Body of pancreas (tissue), 4 donors: ENCODE measurements at places on chromosomes 5 and 9.

- no peak for DNase-seq
Measured at GRCh38 chr5:89282554-89283510, 399.8 kb upstream of the MEF2C start.

DNA sequence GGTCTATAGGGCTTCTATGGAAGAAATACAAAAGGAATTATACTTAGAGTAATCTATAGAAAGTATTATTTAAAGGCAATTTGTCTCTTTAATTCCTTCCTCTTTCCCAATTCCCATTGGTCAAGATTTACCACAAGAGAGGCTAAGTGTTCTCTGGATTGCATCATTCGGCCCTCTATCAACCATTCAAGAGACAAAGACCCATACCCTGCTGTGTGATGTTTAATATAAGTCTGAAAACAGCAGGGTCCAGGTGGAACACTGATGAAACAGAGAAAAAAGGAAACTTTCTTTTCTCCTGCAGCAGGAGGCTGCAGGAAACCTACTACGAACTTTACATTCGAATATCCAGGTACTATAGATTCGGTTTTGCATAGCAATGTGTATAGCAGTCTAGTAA lies 323.4 kb downstream of the CHSY3 start:
- no peak for DNase-seq

- no peak for DNase-seq
Measured at GRCh38 chr5:148831590-148832565, 5.5 kb downstream of the ADRB2 start.

GRCh38 chr9:133075925-133076630 lies 14.3 kb downstream of the CEL start:
- no peak for DNase-seq

DNA sequence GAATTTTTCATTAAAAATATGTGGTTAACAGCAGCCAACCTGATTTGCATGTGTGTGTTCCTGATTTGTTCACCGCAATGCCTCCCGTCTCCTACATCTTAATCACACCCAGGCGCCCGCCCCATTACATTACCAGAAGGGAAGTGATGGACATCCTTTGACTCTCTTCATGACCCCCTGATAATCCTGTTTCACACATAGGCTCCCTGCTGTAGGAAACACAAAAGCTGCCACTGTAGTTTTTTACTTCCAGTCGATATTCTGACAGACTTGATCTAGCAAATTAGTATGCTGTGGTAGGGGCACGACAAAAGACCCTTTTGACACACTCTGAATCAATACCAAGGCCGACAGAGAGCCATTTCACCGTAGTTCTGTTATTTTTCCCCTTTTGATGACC lies 287.8 kb upstream of the ISL1 start:
- no peak for DNase-seq

- no peak for DNase-seq
Measured at GRCh38 chr5:113230711-113231652, 203.8 kb downstream of the TSSK1B start.

DNA sequence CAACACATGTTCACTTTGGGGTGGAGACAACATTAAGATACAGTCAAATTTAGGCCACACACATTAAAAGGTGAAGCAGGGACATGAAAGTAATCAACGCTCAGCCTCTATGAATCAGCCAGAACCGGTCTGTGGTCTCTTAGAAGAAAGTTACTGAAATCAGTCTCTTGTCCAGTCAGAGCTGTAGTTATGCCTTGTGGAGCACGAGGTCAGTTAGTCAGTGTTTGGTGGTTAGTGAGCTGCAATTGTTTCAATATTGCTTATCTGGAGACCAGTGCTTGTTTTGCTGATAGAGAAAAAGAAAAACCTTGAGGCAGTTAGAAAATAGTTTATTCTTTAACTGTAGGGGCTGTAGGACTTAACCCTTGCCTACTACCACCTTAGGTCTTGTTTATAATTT lies 157.8 kb upstream of the RASEF start:
- DNase-seq = peak; percentile 67

- DNase-seq = no peak
Measured at GRCh38 chr9:108225149-108225800, 630.5 kb downstream of the ACTL7B start.

- peak; percentile 45 for DNase-seq
Measured at GRCh38 chr9:124770359-124771020, 621 bp downstream of the NR6A1 start.

DNA sequence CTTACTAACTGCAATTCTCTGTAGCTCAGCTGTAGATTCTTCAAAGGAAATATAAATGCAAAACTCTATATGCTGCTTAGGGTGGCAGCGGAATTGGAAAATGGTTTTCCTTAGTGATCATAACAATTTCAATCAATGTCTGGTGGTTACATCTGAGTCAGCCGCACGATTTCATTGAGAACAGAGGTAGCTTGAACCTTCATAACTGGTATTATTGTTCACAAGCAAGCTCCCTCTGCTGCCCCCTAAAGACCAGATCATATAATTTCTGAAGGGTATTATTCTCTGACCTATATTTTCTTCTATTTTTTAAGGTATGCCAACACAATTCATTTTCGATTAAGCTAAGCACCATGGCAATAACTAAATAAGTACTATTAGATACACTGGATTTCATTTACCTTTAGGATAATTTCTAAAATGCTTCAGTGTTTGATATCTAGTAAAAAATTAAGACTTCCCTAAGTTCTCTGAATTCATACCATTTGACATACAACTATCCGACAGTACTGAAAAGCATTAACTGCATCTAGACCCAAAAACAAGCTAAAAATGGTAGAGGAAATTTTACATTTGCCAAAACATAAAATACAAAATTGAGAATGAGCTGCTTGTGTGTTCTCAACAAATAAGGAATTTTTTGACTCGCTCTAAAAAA lies 181.1 kb upstream of the SPEF2 start:
- DNase-seq = peak; percentile 30

DNA sequence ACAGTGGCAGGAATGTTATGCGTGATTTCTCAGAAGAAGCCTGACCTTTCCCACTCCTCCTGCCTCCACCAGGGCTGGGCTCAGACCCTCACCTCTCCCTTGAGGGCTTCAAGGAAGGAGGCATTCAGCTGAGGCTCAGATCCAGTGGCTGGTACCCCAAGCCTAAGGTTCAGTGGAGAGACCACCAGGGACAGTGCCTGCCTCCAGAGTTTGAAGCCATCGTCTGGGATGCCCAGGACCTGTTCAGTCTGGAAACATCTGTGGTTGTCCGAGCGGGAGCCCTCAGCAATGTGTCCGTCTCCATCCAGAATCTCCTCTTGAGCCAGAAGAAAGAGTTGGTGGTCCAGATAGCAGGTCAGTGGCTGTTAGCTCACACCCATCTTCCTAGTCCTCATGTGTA lies 9.9 kb downstream of the BTNL9 start:
- no peak for DNase-seq

GRCh38 chr9:82132024-82132423 lies 143.5 kb downstream of the SPATA31D1 start:
- no peak for DNase-seq

DNA sequence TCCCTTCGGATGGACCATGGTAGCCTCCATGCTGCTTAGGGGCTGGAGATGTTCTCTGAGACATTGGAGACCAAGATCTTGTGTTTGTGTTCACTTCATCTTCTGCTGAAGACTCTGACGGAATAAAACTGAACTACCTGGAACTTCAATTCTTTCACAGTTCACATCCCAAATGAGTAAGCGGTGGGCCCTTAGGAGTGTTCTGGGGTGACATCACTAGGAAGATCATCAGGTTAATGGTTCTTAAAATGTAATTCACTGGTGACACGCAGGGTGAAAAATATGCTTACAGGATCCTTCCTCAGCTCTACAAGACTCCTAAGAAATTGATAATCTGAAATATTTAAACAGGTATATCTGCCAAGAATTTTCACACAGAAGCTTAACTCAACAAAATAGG lies 561.5 kb downstream of the SEMA5A start:
- DNase-seq = no peak

GRCh38 chr5:11955331-11955730 lies 51.1 kb upstream of the CTNND2 start:
- DNase-seq = no peak

DNA sequence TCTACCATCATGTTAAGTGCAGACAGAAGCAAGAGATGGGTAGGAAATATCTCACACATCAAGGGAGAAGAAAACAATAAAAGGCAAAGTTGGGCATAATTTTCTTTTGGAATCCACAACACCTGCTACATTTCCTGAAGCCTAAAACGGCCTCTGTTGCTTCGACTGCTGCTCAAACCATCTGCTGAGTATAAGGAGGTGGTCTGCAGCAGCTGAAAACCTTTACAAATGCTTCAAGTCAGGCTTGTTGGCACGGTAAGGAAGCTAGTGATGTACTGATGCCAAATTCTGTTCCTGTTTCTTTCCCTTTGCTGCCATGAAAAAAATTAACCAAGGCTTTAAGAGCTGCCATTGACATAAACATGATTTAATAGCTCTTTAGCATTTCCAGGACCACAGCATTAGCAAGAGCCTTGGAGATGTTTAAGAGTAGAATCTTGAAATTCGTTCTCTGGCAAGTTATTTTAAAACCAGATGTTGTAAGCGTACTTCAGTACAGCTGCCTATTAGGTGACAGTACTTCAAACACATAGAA lies 75.6 kb downstream of the DMRTA1 start:
- no peak for DNase-seq

- no peak for DNase-seq
Measured at GRCh38 chr5:78540335-78541085, 108.1 kb downstream of the LHFPL2 start.

- peak; percentile 18 for DNase-seq
Measured at GRCh38 chr9:22307013-22307711, 139.5 kb upstream of the DMRTA1 start.

DNA sequence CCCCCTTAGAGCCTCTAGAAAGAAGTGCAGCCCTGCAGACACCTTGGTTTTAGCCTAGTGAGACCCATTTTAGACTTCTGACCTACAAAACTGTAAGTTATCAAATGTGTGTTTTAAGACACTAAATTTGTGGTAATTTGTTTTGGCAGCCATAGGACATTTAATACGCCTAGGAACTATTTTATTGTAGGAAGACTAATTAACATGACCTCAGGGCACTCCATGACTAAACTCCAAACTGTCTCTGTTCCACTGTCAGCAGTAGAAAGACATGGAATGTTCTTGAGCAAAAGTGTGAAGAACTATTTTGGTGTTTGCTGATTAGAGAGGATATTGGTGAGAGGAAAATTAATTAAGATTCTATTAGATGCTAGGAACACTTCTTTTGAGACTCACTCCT lies 4.1 kb upstream of the APC start:
- DNase-seq = no peak

- no peak for DNase-seq
Measured at GRCh38 chr9:27179245-27179865, 70.3 kb downstream of the TEK start.

DNA sequence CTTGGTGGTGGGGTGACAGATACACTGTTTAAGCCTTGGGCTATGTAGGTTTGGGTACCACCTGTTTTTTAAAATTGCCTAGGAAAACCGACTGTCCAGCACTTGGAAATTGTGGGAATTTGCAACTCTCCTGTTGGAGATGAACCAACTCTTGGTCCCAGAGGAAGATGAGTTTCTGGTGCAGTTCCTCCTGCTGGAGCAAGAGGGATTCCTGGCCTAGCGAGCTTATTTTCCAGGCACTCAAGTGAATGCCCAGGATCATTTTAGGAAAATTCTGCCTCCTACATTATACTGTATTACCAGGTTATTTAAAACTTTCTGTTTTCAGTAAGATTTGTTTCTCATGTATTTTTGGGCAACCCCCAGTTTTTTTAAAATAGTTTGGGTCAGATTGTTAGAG lies 33.7 kb downstream of the AP3S1 start:
- DNase-seq = no peak

DNA sequence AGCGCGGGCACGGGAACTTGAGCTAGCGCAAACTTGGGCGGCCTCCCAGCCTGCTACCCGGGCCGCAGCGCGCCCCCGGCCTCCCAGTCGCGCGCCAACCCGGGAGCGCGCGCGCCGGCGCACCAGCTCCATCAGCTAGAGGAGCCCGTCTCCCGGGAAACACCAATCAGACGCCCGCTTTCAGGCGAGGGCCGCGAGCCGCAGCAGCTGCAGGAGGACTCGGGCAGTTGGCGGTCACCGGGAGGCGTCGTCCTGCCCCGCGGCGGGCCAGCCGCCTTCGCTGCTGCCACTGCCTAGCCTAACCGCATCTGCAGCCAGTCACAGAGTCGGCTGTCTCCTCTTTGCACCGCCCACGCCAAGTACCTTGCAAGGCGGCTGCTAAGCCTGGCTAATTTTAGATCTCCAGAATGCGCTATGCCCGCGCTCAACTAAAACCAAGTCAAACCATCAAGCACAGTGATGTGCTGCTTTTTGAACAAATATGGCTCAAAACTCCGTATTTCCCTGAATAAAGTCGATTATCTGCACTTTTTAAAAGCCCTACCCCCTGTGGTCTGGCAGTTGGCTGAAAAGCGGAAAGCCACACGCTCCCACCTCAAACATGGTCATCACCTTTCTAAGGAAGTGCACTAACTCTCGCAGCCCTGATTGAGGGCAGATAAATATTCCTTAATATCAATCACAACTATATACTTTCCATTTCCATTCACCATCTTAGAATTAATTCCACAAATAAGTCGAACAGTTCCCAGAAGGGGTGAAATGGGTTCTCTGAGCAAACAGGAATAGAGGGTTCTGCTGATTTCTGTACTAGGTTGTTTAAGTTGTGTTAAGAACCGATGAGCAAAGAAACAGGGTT lies 221.8 kb downstream of the MEF2C start:
- no peak for DNase-seq

DNA sequence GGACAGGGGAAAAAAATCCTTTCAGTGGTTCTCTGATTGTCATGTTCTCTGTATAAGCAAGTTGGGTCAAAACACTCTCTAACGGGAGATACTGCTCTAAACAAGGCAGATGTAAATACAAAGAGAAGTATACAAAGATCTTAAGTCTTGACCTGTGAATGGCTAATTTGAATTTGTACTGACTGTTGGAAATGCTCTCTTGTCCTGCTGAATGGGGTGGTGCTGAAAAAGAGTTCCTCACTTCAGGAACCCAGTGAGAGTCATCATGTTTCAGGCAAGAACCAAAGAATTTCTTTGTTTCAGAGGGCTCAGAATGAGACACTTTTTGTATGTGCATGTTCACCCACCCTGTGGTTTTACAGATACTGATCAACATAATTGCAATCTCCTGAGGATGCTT lies 461.0 kb downstream of the NR2F1-AS1 start:
- no peak for DNase-seq

DNA sequence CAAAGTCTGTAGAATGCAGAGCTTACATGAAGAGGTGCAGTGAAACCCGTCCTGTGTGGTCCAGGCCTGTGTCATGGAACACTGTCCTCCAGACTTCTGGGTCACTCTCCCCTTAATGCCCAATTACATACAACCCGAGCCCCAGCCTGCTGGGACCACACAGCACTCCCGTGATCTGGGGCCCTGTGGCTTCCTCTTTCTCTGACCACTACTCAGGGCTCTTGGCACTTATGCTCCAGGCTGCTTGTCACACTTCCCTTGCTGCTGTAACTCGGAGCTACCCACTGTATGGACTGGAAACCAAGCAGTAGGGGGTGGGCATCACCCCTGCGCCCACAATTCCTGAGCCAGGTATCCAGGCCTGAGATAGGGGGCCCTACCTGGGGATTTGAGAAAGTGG lies 10.3 kb upstream of the IL3 start:
- no peak for DNase-seq

- DNase-seq = no peak
Measured at GRCh38 chr9:127780126-127780885, 1.8 kb upstream of the SH2D3C start.
